ENCODE measurements at places on chromosomes 7 and 10.

DNA sequence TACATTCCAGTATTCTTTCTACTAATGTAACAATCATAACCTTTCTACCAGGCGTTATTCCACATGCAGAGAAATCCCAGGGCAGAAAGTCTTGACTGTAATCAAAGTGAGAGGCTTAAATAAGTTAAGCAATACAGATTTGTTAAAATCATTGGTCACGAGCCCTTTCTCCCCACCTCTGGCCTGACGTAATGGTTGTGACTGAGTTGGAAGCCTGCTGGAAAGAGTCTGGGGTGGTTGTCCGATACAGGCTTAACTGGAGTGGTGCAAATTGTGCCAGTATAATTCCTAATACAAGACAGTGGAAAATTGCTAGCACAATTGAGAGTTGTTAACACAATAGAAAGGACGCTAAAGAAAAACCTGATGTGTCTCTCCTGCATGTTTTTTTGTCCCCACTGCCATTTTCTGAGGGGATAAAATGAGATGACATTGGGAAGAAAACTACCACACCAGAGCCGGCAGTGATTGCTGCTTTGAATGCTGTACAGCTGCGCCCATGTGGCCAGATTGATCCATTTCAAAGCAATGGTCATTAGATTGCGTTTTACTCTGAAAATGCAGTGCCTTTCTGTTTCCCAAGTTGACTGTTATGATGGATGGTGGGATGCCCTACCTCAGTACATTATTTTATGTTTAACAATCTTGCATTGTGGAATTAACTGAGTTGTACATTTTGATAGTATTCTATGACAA, 190.8 kb downstream of the POU6F2 start:
- no peak for DNase-seq

DNA sequence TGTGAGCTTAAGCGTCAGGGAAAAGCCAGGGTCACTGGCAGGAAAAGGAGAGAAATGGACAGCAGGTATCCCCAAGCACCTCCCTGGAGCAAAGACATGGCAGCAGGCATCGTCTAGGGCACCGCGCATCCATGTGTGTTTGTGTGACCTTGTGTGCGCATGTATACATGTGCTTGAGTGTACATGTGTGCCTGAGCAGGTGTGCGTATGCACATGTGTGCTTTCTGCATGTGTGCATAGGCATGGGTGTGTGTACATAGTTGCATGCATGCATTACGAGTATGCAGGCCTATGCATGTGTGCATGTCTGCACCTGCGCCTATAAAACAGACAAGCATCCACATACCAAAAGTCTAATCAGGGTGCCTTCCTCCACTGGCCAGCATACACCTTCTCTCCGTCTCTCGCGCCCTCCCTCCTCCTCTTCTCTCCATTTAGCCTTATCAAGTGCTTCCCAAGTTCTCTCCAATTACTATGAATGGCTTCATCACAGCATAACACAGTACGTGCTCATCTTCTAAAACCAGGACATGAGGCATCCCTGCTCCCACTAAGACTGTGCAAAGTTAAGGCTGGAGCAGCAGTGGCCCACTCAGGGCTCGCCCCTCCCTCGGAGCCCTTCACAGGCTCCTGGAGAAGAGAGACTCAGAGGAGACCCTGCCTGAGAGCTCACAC, 30.6 kb downstream of the RASGEF1A start:
- DNase-seq, result no peak

DNA sequence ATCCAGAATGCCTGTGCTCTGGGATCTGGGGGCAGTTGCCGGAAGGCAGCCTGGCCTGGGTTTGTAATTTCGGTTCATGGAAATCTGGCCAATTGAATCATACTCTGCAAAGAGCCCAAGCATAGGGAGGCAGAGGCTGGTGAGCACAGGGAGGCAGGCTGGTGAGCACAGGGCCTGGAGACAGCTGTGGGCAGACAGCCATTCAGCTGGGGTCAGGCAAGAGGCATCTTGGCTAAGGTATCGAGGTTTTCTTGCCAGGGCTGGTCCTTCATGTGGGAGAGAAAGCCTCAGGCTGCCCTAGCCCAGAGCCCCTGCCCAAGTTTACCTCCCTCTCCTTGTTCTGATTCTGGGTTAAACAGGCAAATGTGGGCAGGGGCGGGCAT, 63.7 kb upstream of the BAIAP2L1 start:
- no peak for DNase-seq

DNA sequence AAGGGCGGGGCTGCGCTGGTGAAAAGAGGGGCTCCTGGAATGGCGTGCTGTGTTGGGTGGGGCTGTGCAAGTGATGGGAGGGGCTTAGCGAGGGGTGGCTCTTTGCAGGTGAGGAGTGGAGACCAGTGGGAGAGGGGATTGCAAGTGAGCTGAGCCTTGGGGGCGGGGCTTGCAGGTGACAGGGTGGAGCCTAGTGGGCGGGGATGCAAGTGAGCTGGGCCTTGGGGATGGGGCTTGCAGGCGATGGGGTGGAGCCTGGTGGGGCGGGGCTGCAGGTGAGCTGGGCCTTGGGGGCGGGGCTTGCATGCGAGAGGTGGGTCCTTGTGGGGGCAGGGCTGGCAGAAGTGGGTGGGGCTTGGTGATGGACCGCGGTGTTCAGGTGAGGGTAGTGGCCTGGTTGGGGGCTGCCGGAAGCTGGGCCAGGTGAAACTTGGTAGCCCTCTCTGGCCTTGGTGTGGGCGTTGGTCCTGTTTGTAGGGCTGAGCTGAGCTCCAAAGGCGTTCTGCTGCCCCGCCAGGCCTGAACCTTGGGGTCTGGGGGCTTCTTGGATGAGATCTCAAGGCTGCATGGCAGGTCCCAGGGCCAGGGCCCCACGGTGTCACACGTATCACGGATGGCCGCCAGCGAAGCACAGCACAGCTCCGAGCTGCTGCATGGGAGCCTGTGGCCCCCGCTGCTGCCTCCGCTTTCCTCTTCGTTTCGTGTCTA, 743 bp upstream of the PITRM1 start:
- no peak for DNase-seq

DNA sequence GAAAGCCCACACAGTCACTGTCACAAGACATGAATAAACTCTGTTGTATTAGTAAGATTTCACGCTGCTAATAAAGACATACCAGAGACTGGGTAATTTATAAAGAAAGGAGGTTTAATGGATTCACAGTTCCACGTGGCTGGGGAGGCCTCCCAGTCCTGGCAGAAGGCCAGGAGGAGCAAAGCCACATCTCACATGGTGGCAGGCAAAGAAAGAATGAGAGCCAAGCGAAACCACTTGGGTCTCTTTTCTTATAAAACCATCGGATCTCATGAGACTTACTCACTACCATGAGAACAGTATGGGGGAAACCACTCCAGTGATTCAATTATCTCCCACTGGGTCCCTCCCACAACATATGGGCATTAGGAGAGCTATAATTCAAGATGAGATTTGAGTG, 110.2 kb downstream of the ST8SIA6 start:
- DNase-seq, result no peak

- no peak for DNase-seq
Measured at GRCh38 chr10:129344731-129345355, 122.2 kb upstream of the MGMT start.

DNA sequence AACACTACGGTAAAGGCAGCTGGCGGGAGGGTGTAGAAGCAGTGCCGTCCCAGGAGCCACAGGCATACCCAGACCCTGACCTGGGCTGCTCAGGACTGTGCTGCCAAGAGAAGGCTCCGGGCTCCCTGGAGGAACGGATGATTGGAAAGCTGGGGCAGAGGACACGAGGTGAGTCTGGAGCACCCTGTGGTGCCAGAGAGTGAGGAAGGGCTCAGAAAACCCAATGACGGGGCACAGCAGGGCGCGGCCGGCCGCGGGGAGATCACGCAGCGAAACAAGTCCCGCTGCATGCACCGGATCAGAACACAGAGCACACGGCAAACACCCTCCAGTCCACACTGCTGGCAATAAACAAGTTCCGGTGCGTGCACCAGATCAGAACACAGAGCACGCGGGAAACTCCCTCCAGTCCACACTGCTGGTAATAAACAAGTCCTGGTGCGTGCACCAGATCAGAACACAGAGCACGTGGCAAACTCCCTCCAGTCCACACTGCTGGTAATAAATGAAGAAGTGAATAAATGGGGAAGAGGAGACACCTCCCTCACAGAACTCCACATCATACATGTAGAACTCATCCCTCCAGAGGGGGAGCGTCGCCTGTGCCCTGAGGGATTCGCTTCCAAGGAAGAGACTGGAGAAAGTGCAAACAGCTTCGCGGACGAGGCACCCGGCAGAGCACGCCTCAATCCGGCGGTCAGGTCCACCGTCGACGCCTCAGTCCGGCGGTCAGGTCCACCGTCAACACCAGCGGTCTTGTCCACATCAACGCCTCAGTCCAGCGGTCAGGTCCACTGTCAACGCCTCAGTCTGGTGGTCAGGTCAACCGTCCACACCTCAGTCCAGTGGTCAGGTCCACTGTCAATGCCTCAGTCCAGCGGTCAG, 265.0 kb downstream of the MAD1L1 start:
- no peak for DNase-seq

DNA sequence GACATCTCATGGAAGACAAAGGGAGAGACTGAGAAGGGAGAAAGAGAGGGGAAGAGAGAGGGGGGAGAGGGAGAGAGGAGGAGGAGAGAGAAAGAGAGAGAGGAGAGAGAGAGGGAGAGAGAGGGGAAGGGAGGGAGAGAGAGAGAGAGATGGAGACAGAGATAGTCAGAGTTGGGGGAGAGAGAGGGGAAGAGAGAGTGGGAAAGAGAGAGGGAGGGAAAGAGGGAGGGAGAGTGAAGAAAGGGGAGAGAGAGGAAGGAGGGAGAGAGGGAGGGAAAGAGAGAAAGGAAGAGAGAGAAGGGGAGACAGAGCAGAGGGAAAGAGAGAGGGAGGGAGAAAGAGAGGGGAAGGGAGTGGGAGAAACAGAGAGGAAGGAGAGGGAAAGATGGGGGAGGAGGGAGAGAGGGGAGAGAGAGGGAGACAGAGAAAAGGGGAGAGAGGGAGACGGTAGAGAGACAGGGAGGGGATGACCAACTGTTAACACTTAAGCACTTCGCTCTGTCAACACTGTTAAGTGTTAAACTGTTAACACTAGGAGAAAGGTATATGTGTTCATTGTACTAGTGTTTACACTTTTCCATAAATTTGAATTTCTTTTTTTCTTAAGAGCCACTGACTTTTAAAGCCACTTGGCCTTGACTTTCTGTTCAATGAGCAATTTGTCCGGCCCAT, 21.8 kb upstream of the SDK1 start:
- no peak for DNase-seq

- no peak for DNase-seq
Measured at GRCh38 chr10:339038-339391, 203.8 kb downstream of the ZMYND11 start.

DNA sequence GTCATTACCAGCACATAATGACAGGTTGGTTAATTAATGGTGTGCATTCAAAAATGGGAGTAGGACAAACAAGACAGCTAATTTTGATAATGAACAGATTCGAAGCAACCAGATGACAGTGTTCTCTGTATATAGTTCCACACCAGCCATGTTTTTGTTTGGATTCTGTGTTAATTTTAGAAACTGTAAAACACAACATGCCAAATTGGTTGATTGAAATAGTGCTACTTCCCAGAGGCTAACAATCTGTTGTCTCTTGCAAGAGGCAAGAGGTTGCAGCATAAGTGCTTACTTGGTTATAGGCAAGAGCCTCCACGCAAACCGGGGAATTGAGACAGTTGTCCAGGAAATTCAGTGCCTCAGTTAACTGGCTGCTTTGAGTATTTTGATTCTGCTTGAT, 170.2 kb upstream of the HABP2 start:
- no peak for DNase-seq

GRCh38 chr7:98996150-98996552, 117.8 kb downstream of the TRRAP start:
- no peak for DNase-seq

DNA sequence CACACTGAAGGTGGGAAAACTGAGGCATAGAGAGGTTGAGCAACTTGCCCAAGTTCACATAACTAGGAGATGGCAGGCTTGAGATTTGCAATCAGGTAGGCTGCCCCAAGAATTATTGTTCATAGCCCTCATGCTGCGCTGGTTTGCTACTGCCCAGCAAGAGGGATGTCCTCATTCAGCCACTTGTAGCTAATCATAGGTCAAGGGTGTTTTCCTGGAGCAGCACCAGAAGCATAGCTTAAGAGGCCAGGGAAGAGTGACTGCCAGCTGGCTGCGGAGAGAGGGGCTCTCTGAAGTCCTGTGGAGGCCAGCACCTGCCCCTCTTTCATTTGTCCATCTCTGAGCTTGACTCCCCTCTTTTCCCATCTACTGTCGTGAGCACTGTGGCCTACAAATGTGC, 15.0 kb downstream of the CDHR3 start:
- no peak for DNase-seq

DNA sequence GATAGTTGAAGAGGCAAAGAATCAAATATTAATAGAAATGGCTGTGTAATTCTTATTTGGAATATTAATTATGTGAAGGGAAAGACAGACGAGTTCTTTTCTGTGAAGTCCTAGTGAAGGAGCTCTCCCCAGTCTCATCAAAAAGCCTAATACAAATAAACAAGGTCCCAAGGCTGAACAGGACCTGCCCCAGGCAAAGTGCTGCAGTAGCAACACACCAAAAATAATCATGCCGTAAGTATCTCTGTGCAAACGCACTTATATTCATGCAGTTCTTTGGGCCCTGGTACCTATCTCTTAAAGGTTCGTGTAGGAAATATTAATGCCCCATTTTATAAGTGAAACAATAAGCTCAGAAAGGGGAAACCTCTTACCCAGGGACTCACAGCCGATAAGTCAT, 12.2 kb upstream of the CHST15 start:
- no peak for DNase-seq

DNA sequence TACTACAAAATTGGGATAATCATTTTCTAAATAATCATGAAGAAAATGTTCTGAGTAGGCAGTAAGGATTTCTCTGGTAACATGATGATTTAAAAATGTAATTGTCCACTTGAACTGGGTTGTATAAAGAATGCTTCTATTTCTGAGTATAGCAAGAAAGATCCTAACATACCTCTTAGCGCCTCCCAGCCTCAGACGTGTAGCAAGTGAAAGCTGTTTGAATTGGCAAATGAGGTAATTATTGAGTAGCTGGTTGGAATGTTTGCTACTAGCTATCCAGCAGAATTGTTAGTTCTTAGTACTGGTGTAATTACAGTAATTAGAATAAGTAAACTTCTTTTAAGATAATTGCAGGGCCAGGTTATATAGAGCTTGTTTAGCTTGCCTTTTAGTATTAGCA, 47.9 kb downstream of the SEPTIN7 start:
- no peak for DNase-seq

All from activated B cell treated with CpG ODN at 0.5 μM for 24 hours (primary cell).